ENCODE measurements at places on chromosomes 11 and 22.
A peak's percentile ranks its signal among the peaks of the same experiment; 100 is the strongest.

- no peak for DNase-seq
These were observed 12.2 kb upstream of the CRKL start for GRCh38 chr22:20904980-20905355.

GRCh38 chr22:25368271-25368670 is 148.8 kb downstream of the CRYBB2 start:
- no peak for DNase-seq

DNA sequence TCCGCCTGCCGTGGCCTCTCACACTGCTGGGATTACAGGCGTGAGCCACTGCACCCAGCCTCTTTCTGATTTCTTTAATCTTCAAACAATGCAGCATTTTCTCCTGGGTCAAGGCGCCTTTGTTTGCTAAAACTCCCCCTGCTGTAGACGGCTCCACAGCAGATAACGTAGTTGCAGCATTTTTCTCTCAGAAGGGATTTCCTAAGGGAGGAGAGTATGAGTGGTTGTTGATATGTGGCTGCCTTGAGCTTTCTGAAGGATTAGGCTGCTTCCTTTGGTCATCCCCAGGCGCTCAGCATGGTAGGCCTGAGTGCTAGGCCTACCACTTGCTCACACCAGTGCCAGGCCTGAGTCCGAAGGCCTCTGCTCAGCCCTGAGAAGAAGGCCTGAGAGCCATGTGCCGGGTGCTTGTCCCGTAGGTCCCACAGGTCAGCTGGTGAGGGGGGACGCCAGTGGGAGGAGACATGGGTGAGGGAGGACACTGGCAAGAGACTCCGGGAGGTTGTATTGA is 18.1 kb downstream of the SMARCB1 start:
- DNase-seq = no peak

DNA sequence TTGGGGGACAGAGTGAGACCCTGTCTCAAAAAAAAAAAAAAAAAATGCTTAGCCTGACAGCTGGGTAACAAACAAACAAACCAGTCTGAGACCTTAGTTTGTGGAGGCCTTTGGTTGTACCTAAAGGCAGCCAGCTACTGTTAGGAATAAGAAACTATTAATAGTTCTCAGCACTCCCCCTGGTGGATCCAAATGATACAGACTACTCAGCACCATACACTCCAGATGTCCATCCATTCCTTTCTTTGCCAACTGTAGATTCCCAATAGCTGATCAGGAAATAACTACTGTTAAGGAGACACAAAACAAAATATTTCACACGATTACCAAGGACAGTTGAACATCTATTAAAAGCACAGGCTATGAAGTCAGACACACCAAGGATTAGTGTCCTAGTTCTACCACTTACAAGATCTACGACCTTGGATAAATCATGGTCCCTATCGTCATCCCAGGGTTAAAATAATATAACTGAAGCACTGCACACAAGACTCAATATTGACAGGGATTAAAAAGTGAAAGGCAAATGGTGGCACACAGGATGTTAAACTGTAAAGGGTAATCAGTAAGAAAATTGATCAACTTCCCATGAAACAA is 17.2 kb downstream of the CLDN25 start:
- DNase-seq = peak; percentile 35

GRCh38 chr22:48546653-48547424 is 1280.8 kb downstream of the BRD1 start:
- no peak for DNase-seq

DNA sequence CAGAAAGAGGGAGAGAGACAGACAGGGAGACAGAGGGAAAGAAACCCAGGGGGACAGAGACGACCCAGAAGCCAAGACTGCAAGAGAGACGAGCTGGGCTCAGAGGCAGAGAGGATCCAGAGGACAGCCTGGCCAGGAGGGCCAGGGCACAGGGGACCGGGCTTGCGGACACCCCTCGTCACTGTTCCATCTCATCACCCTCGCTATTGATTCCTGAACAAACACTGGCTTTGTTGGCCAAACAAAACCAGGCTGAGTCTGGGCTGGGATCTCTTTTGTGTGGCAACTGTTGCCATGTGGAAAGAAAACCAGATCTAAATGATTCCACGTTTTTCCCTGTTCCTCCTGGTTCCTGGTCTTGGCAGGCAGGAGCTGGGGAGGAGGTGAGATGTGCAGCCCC is 339.4 kb downstream of the MN1 start:
- DNase-seq = no peak

DNA sequence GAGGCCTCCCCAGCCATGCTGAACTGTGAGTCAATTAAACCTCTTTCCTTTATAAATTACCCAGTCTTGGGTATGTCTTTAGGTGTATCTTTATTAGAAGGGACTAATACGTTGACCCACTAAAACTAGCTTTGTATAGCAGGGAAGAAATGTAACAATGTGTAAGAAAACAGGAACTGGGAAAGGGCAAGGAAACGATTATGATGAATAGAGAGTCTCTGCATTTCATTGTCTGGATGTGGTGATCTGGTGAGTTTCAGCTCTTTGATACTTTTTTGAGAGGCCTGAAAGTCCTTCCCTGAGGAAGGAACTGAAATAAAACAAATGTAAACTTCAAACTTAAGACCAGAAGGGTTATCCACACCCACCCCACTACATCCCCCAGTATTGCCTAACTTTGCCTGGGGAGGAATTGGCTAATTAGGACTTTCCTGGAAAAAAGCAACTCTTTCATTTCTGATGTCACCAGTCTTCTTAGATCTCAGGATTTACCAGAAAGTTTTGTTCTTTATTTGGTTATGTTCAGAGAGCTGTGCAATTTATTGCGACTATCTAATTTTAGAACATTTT is 119.0 kb downstream of the LDLRAD3 start:
- no peak for DNase-seq

- DNase-seq = no peak
These were observed 23.7 kb downstream of the SFI1 start for GRCh38 chr22:31520051-31520450.

DNA sequence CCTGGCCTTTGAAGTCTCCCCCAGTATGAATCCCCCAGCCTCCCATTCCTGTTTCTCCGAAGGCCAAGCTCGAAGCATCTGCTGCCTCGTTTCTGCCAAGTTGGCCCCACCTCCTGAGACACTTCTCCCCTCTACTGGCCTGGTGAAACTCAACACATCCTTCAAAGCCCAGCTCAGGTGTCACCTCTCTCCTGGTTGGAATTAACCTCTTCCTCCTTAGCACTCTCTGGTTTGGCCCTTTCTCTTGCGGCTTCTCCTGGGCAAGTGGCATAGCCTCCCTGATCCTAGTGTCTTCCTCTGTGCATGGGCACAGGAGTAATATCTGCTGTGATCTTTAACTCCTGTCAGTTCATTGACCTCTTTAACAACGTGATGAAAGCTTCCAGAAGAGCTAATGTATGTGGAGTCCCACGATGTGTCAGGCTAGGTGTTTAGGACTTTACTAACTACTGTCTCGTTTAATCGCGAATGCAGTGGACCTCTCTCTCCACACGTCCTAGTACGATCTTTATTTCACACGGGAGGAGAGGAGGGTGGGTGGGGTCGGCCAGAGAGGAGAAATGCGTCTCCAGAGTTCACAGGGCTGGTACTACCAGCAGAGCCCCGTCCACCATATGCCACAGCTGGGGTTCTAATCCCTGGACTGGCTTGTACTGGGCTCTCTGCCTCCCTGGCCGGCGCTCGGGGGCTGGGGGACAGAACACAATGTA is 826 bp upstream of the PTPRJ start:
- no peak for DNase-seq

DNA sequence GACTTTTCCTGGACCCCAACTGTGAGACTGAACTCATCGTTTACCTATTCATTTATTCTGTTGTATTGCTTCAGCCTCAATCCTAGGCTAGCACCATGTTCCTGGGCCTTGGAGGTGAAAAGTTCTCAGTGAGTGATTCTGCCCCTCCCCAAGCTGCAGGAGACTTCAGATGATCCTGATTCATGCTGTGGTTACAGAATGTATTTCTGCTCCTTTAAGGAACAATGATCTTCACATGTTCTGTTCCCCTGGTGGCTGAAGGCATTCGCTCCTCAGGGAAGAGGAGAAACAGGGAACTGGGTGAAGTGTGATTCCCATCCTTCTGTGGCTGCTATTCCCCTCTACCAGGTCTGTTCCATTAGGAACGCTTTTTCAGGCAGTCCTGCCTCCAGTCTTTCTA is 2.4 kb downstream of the OR52E1 start:
- DNase-seq = no peak

DNA sequence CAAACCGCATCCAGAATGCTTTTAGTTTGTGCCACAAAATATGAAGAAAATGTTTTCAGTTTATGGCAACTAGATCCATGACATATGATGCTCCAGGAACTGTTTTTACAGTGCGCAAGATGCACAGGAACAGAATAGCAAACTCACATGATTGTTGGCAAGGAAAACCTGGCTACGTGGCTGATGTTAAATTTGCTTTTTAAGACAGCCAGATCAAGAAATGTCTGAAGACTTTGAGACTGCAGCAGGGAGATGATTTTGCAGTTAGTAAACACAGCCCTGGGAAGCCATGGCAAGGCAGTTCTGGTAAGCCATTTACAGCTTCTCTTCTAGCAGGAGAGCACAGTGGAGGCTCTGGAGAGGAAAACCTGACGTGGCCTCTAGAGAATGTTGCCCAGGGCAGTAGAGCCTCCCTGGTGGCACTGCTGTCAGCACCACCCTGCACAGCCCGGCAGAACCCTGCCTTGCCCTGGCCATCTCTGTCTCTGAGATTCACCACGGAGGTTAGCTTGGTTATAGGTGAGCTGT is 69.8 kb upstream of the TNRC6B start:
- no peak for DNase-seq

DNA sequence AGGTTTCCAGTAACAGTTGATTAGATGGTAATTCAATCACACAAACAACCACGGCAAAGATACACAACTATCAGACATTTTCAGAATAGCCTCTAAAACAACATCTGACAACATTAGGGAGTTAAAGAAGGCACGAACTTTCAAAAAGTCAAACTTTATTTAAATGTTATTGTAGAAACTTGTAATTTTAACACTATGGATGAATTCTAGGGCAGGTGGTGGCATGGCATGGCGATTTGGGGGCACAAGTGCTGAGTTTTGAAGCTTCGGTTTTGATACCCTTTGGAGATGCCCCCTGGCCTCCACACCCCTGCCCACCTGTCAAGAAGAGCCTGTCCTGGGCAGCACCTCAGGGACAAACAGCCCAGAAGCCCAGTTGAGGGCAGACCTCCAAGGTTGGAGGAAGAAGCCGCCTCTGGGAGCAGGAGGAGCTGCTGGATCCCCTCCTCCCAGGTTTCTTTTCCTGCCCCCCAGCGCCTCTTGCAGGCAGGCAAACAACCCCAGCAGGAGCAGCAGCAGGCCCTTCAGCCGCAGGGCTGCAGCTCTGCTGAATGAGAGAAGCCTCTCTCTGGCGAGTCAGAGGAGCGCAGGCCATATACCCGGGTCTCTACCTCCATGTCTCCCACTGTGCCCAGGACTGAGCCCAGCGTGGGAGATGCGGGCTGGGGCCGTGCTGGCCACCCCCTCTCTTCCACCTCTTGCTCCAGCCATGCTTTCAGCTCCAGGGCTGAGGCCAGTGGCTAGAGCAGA is 102.1 kb upstream of the IGLL5 start:
- no peak for DNase-seq

DNA sequence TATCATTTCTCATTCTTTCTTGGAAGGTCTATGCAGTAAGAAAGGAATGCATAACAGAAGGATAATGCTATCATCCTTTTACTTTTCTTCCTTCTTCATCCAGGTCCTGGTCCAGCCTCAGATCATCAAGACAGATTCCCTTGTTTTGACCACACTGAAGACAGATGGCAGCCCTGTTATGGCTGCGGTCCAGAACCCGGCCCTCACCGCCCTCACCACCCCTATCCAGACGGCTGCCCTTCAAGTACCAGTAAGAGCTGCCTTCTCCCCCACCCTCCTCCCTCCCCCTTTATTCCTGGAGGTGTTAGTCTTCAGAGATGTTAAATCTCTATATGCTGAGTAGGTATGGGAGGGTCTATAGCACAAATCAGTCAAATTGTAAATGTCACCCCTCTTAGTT is 37.9 kb downstream of the SREBF2 start:
- no peak for DNase-seq

DNA sequence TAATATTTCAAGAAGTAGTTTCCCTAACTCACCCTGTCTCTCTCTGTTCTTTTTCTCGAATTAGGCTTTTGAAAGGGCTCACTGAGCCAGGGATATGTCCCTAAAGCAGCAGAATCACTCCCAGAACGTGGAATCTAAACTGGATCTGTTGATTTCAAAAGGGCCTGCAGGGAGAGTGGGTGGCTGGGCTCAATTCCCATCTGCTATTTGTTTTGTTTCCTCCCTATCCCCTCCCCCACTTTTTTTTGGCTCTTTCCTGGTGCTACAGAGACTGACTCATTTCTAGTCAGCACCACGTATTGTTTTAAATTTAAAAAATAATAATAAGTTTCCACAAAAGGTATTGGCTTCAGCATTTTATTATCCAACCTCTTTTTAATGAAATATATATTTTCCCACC is 961.5 kb downstream of the FAM181B start:
- DNase-seq = no peak

GRCh38 chr11:70129051-70129592 is 51.0 kb downstream of the ANO1 start:
- no peak for DNase-seq

DNA sequence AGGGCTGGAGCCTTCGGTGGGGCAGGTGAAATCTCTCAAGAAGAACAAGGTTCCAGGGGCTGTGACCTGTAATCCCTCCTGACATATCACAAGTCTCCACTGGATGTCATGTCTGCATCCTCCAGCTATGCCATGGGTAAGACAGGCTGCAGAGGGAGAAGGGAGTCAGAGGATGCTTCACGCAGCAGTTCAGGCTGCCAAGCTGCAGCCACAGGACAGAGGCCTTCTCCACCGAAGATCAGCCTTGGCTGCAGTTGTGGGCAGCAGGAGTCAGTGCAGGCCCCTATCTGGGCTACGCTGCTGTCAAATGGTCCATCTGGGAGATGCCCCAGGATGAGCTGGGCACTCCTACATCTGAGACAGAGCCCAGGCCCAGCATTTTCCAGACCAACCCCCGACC is 25.0 kb downstream of the DKK3 start:
- DNase-seq = no peak

DNA sequence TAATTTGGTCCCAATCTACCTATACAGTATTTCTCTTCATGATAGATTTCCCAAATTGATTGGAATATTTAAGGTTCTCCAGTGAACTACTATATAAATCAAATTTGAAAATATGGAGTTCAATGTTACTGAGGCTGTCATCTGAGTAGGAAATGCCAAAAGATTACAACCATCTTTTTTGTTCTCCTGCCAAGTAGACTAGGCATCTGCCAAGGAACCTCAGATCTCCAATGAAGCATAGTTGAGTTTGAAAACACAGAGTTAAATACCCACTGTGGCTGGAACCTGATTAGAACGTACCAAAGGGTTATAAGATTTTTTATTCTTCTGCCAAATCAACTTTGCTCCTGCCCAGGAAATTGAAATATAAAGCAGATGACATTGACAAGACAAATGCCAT is 330.9 kb downstream of the CNTN5 start:
- no peak for DNase-seq

DNA sequence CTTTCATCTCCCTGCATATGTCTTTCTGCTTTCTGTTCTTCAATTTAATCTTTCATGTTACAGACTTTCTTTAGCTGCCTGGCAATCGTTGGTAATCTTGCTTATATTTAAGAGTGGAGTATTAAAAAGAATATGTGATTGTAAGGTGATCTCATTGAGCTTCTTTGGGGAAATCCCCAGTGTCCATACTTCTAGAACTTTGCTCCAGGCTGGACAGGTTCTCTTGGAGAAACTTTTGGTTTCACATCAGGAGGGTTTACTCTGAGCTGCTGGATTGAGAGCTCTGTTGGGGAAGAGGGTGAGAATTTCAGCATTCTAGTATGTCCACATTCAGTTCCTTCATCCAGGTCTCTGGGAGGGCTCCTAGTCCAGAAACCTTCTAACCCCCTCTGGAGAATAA is 16.1 kb downstream of the LRRC75B start:
- no peak for DNase-seq
